NCI-H524 treated with DMSO at 0.1 percent for 48 hours (cell line): ENCODE measurements at places on chromosomes 6 and 20.
A peak's percentile ranks its signal among the peaks of the same experiment; 100 is the strongest.

DNA sequence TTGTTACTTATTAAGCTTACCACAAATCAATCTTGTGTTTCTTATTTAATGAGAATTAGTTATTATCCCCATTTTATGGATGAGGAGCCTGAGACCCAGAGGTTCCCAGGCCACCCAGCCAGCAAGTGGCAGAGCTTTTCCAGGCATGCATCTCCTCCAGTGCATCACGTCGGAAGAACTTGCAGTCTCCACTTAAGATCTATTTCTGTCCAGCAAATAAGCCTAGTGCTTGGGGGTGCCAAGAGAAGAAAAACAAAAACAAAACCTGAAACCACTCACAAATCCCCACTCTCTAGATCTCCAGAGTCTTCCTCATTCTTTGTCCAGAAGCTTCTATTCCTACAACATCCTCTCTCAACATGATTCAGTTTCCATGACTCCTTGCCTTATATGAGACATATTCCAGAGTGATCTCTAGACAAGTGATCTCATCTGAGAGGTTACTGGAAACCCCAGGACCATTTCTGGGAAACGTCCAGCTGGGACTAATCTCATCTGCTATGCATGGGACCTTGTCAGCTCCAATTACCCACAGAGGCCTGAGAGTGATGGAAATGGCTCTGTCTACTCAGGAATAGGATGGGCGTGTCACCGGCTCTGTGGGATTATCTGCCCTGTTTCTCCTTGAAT lies 4.1 kb downstream of the GUCA1B start:
- DNase-seq: no peak

DNA sequence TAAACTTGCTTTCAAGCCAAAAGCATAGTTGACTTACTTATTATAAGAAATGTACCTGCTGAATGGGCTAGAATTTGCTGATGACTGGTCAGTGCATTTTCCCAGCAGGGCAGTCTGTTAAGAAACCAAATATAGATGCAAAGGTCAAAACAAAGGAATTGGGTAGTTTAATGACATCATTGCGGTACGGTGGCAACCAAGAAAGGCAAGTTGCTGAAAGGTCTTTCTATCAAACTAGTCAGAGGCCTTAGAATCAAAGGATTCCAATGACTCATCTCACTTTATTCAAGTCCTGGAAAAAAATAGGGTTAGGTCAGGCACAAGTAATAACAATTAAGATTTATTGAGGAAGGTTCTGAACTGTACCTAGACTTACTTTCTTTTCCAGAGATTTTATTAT lies 76.4 kb downstream of the KIZ start:
- no peak for DNase-seq

GRCh38 chr20:57476084-57476526 lies 48.8 kb downstream of the CTCFL start:
- no peak for DNase-seq

DNA sequence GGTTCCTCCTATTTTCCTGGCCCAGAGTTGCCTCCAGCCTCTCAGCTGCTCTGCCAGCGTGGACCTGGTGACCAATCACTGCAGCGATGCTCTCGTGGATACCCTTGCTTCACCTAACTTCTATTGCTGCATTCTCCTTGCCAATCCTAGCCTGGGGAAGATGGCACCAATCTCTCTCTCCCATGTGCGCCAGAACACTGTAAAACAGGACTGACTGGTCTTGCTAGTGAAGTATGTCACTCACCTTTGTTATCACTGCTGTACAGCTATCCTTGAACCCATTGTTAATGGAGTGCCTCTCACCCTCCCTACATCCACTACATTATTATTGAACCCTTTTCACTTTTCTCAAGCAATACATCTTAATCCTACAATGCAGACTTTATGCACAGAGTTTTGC lies 80.1 kb downstream of the LYRM4 start:
- DNase-seq: no peak

GRCh38 chr20:53950031-53950430 lies 120.4 kb downstream of the BCAS1 start:
- DNase-seq: no peak

- no peak for DNase-seq
Observed at GRCh38 chr6:37173493-37174195, 3.7 kb downstream of the PIM1 start.

- DNase-seq: no peak
Observed at GRCh38 chr20:31721408-31722256, 1.0 kb downstream of the BCL2L1 start.

DNA sequence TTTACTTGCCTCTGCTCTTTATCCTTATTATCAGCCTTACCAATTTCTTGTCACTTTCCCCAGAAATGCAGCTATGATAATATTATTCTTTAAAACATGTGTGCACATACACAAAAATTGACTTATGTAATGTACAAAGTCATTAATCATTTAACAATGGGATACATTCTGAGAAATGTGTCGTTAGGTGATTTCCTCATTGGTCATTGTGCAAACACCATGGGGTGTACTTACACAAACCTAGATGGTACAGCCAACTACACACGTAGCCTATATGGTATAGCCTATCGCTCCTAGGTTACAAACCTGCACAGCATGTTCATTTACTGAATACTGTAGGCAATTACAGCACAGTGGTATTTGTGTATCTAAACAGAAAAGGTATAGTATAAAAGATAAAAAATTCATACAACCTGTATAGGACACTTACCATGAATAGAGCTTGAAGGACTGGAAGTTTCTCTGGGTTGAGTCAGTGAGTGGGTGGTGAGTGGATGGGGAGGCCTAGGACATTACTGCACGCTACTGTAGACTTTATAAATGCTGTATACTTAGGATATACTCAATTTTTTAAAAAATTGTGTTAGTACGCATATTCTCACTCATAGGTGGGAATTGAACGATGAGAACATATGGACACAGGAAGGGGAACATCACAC lies 56.9 kb downstream of the HIVEP1 start:
- DNase-seq: no peak

GRCh38 chr6:31597006-31597405 lies 4.2 kb upstream of the NCR3 start:
- DNase-seq: peak; percentile 19

GRCh38 chr20:18058661-18059467 lies 1.1 kb upstream of the OVOL2 start:
- DNase-seq: peak; percentile 10

DNA sequence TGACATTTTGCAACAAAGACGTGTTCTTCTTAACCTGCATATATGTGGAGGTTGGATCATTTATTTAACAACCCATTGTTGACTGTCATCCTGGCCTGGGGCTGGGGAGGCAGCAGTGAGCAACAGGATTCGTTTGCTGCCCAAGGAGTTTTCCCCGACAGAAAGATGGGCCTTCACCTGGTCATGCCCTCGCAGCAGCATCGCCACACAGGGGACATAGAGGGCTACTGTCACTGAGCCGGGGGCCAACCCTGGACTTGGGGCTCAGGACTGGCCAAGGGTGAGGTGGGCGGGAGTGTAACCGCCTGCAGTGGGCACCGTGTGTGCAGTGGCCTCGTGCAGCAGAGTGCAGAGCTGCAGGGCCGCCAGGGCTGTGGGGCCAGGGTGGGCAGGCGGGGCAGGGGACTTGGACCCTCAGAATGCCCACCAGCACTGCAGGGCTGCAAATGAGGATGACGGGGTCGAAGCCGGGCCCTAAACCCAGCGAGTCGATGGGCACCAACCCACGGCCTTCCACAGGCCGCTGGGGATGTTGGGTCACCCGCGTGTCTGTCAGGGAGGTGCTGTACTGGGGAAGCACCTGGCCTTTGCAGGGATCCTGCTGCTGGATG lies 11.8 kb downstream of the DUSP22 start:
- no peak for DNase-seq

DNA sequence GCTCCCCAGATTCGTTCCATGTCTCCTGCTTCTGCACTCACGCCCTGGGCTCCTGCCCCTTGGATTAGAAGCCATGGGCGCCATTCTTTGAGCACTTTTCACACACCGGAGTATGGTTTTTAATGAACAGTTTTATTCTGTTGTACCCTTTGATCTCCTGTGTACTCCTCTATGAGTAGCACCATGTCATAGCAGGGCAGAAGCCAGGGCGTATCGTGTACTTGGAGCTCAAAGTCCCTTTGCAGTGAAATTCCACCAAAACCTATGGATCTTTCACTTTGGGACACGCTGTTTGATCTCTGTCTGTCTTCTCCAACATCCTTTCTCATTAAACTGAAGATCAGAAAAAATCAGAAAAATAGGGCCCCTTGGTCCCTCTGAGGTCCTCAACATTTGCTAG lies 275.3 kb downstream of the NRN1 start:
- no peak for DNase-seq

DNA sequence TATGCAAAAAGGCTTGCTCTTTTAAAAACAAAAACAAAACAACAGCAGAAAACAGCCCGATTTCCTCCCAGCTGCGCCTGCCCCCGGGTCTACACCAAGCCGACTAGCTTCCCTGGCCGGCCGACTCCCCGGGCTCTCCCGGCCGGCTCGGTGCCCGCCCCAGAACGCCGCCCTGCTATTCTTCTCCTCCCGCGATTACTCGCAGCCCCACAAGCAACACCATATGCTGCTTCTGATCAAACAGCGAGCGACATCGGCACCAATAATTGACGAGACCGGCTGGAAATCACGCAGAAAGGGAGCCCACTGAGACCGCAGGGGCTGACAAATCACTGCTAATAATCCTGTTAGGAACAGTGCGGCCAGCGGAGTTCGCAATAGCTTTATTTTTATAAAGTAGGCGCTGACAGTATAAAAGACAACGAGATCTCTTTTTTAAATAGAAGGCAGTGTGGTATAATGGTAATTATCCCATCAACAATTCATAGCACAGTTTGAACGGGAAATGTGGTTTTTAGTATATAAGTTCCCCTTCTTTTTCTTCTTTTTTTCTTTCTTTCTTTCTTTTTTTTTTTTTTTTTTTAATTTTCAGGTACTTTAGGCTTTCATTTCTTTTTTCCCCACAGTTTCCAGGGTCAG lies 3.3 kb downstream of the SIM1 start:
- DNase-seq: peak; percentile 22

GRCh38 chr6:31908791-31909190 lies 6.9 kb upstream of the ZBTB12 start:
- DNase-seq: no peak

DNA sequence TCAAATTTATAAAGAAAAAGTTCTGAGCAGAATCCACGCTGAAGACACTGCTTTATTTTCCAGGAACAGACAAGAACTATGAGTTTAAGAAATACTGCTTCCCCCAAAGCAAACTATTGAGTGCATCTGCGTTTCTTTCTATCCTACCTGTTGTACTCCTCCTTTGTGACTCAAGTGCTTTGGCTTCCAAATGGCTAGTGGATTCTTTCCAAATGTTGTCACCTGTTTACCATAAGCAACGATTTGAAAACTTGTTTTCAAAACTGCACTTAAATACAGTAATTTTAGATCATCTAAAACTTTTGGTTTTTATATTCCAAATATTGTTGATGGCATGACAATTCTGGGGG lies 9.5 kb downstream of the PXDC1 start:
- DNase-seq: no peak

GRCh38 chr20:14580418-14581074 lies 243.1 kb upstream of the FLRT3 start:
- DNase-seq: no peak

- DNase-seq: no peak
Observed at GRCh38 chr6:37483917-37484785, 15.5 kb downstream of the CCDC167 start.

DNA sequence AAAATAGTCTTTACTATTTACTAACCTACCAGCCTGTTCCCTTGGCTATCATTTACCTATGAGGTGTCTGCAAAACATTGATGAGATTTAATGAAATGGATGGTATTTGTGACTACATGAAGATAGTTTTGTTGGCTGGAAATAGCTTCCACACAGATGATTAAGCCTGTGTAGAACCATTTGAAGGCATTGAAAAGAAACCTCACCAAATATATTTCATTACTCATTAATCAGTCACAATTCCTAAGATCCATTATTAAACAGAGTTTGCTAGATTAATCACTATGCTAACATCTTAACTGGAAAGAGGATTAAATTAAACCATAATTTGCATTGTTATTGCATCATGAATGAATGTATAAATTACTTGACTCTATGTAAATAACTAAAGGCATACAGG lies 560.3 kb downstream of the BMP2 start:
- DNase-seq: no peak

GRCh38 chr20:43724383-43724782 lies 2.4 kb downstream of the GTSF1L start:
- DNase-seq: no peak

DNA sequence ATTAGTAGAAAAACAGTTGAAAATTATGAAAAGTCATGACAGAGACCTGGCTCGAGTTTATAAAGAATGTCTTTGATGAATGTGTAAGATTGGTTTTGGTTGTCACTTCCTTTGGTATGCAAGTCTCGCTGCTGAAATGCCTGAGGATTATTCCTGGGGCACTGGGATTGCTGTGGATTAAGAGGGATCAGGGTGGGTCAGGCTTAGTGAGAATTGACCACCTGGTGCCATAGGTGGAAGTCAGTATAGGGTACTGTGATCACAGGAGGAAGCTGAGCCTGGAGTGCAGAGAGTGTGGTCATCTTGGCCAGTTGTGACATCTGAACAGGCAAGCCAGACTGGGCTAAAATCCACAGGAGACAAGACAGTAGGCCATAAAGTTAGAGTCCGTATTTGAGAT lies 34.9 kb downstream of the CEP43 start:
- no peak for DNase-seq

DNA sequence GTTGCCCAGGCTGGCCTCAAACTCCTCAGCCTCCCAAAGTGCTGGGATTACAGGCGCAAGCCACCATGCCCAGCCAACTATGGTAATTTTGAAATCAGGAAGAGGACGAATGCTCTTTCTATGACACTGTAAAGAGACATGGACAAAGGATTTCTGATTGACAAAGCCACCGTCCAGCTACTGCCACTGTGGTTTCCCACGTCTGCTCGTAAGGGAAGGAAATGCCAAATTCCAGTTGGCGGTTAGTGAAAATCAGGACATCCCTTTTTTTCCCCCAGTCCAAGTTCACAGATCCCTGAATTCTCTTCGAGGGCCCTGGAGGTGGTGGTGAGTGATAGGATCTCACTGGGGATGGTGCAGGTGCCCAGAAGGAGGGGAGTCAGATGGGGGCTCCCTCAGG lies 31.2 kb downstream of the SNAI1 start:
- DNase-seq: no peak

GRCh38 chr20:43508106-43508505 lies 609 bp downstream of the L3MBTL1 start:
- no peak for DNase-seq

- no peak for DNase-seq
Observed at GRCh38 chr6:1558388-1558787, 51.3 kb upstream of the FOXC1 start.

DNA sequence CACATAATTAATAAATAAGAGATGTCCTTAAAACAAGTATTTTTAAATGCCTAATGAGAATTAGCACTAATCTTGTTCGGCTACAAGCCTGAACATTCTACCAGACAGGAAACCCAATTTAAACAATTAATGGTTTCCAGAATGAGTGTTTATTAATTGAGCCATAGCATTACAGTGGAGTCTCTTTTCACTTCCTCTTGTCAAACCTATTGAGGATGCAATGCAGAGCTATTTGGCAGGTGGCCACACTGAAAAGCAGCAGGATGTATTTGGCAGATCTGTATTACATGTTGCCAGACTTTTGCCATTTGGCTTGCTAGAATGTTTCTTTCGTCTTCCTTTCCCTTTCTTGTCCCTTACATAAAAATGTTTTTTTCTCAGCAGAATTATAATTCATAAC lies 475.2 kb upstream of the MARCKS start:
- DNase-seq: no peak
